NCI-H1436 (cell line): ENCODE measurements at places on chromosomes 13 and 19.

DNA sequence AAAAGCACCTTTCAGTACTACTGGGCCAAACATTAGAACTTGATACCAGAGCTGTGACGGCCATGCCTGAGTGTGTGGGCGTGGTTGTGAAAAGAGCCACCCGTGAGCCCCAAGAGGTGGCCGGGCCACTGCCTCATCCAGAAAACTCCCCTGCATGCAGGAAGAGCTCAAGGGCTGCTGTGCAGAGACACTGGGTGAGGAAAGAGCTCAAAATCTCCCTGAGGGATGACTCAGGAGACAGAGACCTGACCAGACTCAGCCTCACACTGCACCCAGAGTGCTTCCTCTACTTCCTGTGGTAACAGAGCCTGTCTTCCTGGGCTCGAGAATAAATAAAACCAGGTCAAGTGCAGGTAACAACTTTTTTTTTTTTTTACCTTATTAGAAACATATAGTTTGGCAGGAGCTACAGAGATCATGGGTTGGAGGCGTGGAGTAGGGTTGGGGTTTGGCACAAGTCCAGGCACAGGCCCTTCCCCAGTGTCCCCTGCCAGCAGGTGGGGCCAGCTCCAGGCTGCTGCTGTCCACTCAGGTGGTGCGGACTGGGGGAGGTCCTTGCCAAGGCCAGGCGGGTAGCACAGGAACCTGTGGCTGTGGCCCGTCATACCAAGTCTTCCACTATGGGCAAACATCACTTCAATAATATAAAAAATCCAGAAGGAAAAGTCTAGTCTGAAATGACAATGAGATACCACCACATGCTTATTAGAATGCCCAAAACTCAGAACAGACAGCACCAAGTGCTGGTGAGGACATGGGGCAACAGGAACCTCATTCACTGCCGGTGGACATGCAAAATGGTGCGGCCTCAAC, 25.5 kb downstream of the ELL start:
- DNase-seq = no peak

DNA sequence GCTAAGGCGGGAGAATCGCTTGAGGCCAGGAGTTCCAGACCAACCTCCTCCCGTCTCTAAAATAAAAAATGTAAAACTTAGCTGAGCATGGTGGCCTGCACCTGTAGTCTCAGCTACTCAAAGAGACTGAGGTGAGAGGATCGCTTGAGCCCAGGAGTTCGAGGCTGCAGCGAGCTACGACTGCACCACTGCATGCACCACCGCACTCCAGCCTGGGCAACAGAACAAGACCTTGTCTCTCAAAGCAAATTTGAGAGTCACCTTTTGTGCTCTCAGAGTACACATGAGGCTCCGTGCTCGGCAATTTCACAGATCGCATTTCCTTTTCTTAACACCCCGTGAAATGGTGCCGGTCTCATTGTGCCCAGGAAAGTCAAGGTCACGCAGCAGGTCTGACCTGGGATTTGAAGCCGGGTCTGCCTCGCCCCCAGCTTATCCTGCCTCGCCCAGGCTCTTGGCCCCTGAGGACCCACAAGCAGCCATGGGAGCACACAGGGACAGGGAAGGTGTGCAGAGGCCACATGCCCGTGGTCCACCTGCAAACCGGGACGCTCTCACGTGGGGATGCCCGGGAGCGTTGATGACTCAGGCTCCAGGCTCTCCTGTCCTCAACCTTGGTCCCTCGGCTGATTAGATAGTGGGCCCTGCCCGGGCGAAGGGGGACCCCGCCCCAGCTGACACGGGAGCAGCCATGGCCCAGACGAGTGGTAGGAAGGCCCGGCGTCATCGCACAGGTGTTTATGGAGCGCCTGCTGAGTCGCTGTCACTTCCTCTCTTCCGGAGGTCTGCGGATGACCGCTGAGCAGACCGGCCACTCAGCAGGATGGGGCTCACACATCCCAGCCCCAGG, 1.1 kb upstream of the SMIM24 start:
- no peak for DNase-seq

- no peak for DNase-seq
These were observed 184.8 kb downstream of the KDM4B start for GRCh38 chr19:5153601-5154128.

- DNase-seq = no peak
These were observed 163.0 kb upstream of the TMTC4 start for GRCh38 chr13:100837631-100838030.
